ENCODE measurements at places on chromosomes 3 and 15.

- no peak for DNase-seq
These were observed 184.0 kb upstream of the SATB1 start for GRCh38 chr3:18609187-18609586.

- DNase-seq = no peak
These were observed 554.7 kb downstream of the FHIT start for GRCh38 chr3:60696428-60697125.

DNA sequence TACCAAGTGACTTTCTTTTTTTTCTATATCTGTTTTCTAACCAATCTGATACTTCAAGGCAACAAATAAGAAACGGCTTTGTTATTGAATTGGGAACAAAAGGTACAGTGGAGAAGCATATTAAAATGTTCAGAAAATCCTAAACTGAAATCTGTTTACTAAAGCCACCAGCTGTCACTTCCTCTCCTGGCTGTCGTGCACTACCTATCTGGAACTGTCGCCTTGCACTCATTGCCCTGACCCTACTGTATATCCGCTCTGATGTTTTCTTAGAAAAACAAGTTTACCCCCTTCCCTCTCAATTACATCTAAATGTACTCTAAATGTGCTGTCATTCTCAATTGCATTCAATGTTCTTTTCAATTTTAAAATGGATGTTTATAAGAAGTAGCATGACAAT lies 439.8 kb upstream of the ARRDC4 start:
- DNase-seq = no peak

DNA sequence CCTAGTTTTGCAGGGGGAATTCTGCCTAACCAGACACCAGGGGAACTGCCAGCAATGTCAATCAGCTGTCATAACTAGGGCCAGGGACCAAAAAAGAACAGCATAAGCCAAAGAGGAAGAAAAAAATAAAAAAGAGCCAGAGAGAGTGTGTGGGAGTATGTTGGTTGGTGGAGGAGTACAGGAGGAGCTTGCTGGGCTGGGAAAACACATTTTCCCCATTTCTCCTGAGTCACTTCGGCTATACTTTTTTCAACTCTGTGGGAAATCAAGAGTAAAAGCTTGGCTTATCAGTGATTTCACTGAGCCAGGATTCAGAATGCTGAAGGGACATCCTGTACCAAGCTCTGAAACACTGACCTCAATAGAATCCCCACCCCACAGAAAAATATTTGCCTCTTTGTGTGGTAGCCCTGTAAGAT lies 144.7 kb upstream of the DPH6 start:
- DNase-seq = no peak

GRCh38 chr3:196609343-196609775 lies 30.1 kb upstream of the NRROS start:
- peak; percentile 19 for DNase-seq

DNA sequence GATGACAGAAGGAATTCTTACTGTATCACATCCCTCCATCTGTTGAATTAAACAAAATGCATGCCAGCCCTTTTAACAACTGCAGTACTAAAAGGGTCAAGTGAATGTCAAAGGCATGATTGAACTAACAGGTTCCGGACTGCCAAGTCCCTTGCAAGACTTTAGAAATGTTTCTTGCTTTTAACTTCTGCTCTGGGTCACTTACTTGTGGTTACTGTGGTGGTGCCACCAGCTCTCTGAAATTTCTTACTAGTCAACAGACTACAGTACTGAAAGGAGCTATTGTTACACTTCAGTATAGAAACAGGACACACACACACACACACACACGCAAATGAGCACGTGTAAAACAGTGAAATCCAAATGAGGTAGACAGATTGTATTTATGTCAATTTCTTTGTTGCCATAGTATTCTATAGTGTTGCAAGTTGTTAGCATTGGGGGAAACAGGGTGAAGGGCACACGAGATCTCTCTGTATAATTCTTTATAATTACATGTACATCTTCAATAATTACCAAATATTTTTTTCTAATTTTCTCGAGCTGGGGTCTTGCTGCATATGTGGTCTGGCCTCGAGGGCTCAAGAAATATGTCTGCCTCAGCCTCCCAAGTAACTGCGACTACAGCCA lies 79.9 kb upstream of the SLC25A26 start:
- DNase-seq = no peak

GRCh38 chr15:96342406-96343112 lies 12.1 kb downstream of the NR2F2 start:
- no peak for DNase-seq

GRCh38 chr3:188108703-188109412 lies 45.1 kb upstream of the LPP start:
- no peak for DNase-seq

GRCh38 chr3:136186344-136186743 lies 9.8 kb downstream of the MSL2 start:
- DNase-seq = no peak

DNA sequence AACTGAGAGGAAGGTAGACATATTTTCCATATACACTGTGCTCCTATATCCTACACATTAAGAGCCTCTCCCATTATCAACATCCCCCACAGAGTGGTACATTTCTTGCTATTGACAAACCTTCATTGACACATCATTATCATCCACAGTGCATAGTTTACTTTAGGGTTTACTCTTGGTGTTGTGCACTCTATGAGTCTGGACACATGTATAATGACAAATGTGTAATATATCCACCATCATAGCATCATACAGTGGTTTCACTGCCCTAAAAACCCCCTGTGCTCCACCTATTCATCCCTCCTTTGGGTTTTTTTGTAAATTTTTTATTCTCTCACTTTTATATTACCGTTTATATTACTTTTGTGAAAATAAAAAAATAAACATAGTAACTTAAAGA lies 22.2 kb upstream of the CLDN18 start:
- DNase-seq = no peak

GRCh38 chr3:12444582-12445471 lies 39.5 kb upstream of the TSEN2 start:
- no peak for DNase-seq

DNA sequence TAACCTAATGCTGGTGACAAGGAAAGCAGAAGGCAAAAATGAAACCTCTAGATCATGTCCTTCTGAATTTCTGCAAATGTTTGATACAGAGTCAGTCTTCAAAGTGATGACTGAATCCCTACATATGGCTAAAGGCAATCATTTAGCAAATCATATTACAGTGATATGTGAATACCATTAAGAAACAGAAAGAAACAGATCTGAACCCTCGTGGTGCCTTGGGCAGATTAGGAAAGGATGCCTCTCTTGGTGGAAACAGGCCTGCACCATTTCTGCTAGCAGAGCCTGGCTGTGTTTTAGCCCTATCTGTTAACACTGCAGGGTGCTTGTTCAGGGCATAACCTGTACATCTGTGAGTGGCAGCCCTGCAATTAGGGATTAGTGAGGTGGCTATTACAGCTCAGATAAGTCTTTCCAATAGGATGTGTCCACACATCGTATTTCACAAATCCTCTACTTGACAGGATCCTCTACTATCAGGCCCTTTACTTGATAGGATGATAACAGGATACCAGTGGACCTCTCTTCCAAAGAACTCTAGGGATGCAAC lies 12.1 kb downstream of the SEC22C start:
- DNase-seq = no peak

DNA sequence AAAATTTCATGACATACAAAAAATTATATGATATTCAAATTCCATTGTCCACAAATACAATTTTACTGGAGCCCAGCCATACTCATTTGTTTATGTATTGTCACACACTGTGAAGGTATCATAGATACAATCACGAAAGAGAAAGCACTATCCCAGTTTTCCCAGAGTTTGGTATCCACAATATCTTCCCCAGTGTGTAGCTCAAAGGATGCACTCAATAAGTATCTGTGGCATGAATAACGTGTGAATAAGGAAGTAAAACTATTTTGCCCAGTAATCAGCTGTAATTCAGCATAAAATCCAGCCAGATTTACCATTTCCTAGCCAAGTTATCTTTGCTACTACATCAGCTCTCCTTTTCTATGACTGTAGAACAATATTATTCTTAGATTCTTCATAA lies 131.3 kb upstream of the KCNMB2 start:
- DNase-seq = no peak

DNA sequence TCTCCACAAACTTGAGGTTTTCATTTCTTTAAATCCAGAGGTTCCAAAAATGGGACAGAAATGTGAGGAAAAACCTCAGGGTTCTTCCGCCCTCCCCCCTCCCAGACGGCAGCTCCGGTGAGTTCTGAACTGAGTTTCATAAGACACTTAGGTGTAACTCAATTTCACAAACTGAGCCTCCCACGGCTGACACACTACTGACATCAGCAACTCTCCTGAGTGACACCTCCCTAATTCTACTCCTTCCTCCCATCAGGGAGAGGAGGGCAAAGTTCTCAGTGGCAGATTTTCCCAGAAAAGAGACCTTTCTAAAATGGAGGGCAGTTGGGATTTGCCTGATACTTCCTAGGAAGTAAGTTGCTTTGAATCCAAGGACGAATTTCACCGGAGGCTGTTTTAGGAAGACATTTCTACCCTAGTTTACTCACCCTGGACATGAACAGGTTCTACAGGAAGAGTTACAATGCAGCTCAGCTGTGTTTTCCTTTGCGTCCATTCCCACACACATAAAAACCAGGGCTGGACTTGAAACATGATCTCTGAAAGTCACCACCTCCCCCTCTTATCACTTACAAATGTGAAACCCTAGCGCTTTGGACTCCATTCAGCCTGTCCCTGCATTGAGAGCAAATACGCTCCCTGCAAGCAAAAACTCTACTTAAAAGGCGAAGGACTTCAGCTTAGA lies 78.1 kb upstream of the LMOD3 start:
- DNase-seq = peak; percentile 100

DNA sequence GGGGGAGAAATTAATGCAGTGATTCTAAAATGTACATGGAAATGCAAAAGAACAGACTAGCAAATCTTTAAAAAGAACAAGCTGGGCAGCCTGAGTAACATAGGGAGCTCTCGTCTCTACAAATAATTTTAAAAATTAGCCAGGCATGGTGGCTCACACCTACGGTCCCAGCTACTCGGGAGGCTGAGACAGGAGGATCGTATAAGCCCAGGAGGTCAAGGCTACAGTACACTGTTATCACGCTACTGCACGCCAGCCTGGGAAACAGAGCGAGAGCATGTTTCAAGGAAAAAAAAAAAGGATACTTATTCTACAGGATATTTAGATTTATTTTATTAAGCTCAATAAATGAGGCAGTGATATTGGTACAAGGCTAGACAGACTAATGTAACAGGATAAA lies 40.9 kb downstream of the STAG1 start:
- DNase-seq = no peak

GRCh38 chr3:122864498-122864897 lies 69.6 kb downstream of the SLC49A4 start:
- no peak for DNase-seq

DNA sequence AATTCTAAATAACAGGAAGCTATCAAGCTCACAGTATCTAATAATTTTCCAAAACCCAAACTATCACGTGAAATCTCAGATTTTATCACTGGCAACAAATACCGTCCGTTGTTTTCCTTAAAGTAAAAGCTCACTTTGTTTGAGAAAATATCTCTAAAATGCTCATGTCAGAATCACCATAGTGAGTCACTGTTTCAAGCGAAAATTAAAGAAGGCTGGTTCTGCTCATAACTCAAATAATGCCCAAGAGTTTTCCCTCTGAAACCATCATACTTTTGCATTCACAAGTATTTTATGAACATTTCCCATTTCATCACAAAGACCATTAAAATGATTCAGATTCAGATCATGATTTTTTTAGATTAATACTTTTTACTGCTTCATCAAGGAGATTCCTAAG lies 50.6 kb downstream of the TBL1XR1 start:
- DNase-seq = no peak

DNA sequence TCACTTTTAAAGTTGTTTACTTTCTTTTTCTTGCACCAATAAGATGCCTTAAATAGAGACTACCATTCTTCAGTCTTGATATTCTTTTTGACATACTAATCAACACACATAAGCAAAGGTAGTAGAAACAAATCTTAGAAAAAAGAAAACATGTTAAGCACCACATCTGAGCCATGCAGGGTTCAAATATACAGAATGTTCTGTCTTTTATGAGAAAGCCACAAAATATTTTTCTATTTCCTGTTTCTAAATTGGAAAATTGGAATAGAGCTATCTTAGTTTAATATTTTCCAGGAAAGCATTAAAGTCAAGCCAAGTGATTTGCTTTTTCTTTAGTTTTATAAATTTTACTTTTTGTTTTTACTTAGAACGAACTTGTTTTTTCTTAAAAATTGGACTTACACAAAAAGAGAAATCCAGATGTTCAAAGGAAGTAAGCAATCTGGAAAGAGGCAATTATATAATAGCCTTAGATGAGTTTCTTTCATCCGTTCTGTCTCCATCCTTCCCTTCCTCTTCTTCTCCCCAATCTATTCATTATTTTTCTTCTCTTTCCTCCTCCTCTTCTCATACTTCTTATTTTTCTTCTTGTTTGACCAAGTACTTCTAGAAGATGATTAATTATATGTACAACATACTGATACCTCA lies 731.7 kb downstream of the SQOR start:
- no peak for DNase-seq

GRCh38 chr15:28167042-28167441 lies 67.9 kb upstream of the OCA2 start:
- DNase-seq = no peak

GRCh38 chr3:71629711-71630110 lies 46.2 kb upstream of the FOXP1 start:
- no peak for DNase-seq

DNA sequence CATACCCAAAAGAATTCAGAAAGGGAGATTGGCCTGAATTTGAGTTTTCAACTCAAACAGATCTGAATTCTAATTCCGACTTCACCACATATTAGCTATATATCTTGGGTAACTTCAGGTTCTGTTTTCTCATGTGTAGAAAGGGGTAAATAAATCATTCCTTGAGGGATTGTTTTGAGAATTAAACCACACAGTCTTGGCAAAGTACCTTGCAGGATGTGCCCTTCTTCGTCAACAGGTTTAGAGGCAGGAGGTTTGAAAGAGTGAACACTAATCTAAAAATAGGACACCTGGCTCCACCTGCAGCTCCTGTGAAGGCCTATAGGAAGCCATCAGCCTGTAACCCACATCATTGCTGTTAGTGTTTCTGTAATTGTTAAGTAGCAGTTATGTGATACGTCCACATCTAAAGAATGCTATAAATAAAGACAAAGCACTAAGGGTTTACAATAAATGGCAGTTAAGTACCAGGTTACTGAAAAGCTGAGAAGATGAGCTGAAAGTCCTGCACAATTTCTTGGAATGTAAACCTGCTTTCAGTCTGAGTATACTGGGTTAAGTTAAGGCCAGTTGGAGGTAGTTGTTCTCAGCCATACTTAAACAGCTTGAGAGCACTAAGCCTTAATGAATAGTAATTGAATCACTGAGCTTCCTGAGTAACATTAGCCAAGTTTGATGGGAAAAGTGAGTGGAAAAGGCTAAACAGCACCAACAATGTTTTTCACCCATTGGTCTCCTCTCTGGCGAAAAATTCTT lies 6.0 kb downstream of the CCDC80 start:
- DNase-seq = no peak

- DNase-seq = no peak
These were observed 33.3 kb downstream of the CMTM6 start for GRCh38 chr3:32469151-32469874.

Measured in LNCaP clone FGC (cell line).